ENCODE measurements at places on chromosomes 1 and 21. TPM values are rescaled to one million over a fixed set of nuclear protein-coding genes. Genes with fewer than 3 reads are reported as not detected.

The MX2 gene
- polyA plus RNA-seq: 0.90 TPM

The ACTL8 gene
- polyA plus RNA-seq: not detected

The MAEL gene
- polyA plus RNA-seq: 0.45 TPM

The LENEP gene
- not detected for polyA plus RNA-seq

The ZNF683 gene
- polyA plus RNA-seq: not detected

The GBP7 gene
- 0.06 TPM for polyA plus RNA-seq

The GREM2 gene
- polyA plus RNA-seq: 5.6 TPM

The ADAMTSL4 gene
- polyA plus RNA-seq: 19.7 TPM

The SEC16B gene
- 9.1 TPM for polyA plus RNA-seq

The CYP4A22 gene
- polyA plus RNA-seq: 7.3 TPM

The AMIGO1 gene
- polyA plus RNA-seq: 2.6 TPM

GRCh38 chr1:42849944-42850343 is 3.5 kb downstream of the ZNF691 start:
- no peak for DNase-seq

GRCh38 chr1:20237646-20238045 is 51.3 kb upstream of the PLA2G2C start:
- no peak for DNase-seq

DNA sequence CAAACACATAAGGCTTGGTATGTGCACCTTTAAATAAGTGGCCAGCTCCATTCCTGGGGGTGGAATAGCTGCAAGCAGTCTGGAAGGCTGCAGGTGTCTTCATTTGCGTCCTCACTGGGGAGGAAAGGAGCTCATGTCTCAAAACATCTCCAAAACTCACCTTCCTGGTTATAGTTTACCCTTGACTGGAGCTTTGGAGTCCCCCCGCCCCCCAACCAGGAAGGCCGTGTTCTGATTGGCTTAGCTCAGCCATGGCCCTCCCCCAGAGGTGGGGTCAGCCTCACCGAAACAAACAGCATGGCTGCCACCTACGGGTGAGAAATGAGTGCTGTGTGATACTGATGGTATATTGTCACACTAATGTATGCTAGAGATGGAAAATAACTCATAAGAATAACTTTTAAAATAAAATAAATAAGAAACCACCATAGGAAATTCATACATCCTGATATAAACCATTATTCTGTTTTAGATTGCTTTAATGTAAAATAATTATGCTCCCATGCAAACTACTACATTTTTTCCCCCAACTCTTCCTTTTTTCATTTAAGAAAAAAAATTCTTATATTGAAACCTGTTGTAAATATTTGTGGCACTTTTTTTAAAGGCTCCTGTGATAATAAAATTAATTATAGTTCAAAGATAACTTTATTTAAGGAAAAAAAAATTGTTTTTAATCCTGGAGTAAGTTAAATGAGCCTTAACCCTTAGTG is 90.8 kb downstream of the ZP4 start:
- peak; percentile 72 for DNase-seq

GRCh38 chr1:72283307-72284083 is 1.2 kb upstream of the NEGR1 start:
- DNase-seq: peak; percentile 67

- no peak for DNase-seq
Measured at GRCh38 chr1:58748666-58749065, 35.2 kb downstream of the JUN start.

GRCh38 chr21:25314247-25314646 is 293.0 kb downstream of the MRPL39 start:
- no peak for DNase-seq

DNA sequence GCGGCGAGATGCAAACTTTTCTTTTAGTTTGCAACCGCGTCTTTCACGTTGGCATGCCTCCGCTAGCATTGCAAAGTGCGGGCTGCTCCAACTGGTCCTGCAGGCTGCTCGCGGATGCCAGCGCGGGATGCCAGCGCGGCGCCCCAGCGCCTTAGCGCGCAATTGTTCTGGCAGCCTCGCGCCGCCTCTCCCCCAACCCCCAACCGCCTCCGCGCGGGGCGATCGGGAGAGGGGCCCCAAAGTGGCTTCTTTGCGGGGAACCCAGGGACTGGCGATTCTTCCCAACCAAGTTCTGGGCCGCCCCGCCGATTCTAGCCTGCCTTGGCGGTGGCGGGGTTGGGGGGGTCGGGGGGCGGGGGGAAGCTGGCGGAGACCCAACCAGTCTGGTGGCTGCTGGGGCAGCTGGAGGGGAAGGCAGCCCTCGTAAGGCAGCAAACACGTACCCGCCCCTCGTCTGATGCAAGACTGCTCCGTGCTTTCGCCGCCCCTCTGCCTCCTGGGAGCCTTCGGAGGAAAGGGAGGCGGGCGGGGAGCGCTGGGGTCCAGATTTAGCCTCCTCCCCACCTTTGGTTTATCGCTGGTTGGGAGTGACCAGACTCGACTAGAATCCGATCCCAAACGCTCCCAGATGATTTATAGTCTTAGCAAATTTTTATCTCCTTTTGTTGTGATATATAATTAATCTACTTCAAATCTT is 756 bp downstream of the PHGDH start:
- peak; percentile 92 for DNase-seq

DNA sequence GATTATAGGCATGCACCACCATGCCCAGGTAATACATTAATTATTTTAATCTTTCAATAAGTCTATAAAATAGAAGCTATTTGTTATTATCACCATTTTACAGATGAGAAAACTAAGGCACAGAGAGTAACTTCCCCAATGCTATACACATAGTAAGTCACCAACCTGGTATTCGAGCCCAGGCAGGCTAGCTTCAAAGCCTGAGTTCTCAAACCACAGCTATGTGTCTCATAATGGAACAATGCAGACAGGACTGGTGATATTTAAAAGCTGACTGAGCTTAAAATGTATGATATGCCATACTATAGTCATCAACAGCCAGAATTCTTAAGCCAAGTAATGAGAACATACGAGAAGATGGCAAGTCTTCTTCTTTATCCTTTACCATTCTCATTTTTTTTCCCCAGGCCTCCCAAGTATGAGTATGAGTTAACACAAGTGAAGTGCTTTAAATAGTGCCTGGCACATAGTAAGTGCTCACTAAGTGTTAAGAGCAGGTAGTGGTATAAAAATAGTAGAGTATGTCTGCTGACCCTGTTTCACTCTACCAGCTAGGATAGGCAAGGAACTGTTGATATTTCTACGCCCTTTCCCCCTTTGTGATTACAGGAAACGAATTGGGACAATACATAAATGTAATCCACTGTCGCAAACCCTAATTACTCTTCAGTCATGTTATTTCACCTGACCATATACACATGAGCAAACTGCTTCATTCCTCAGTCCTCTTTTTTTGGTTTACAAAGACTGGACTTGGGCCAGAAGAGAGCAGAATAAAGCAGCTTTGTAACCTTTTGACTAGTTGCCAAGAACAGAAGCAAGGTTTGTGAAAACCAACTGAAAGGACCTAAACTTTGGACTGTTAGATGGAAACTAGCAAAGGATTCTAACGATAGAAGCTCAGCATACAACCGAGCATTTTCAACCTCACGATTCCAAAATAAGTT is 9.5 kb downstream of the EYA3 start:
- peak; percentile 18 for DNase-seq

GRCh38 chr21:15992171-15992570 is 262.4 kb downstream of the USP25 start:
- no peak for DNase-seq

- peak; percentile 28 for DNase-seq
Measured at GRCh38 chr21:15210235-15210678, 145.5 kb upstream of the NRIP1 start.

DNA sequence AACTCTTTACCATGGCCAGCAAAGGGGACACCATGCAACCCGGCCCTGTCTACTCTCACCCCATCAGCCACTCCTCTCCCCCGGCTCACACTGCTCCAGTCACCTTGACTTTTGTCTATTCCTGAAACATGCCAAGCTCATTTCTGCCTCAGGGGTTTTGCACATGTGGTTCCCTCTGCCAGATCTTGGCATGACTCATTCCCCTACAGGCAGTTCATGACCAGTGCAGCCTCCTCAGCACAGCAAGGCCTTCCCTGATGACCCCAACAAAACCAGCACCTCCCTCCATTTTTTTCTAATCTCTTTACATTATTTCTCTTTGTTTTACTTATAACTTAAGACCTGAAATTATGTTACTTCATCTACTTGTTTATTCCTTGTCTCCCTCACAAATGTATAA is 58.6 kb upstream of the GJB5 start:
- no peak for DNase-seq

DNA sequence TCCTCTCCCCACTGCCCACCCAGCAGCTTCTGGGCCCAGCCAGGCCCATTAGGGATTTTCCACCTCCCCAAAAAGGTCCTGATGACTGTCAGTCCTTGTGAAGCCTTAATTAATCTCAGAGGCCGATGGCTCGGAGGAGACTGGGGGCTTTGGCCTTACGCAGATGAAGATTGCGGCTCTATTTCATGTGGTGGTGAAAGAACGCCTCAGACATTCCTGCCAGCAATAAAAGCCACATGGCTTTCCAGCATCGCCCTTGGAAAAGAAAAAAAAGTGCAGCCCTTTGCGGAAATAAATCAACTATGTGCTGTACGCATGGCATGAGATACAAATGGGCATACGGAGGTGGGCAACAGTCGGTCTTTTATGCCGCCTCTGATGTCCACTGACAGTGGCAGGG is 6.6 kb upstream of the RUNX3 start:
- peak; percentile 43 for DNase-seq

DNA sequence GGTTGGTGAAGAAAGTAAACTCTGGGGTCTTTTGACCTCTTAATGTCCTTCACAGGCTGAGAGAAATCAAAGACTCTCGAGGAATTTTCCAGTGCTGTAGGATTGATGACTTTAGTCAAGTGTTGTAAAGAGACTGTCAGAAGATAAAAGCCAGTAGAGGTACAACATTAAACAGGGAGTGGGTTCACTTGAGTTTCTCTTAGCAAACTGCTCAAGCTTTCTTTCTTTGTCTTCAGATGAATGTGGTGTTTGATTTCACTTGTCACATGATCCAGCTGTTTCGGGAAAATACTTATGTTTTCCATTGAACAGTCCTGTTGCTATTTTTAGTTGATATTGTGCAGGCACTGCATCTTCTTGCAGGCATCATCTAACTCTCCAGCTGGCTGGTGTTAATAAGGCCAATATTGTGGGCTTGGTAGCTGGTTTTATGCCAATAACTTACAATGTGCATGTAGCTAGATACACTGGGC is 45.6 kb downstream of the XCL2 start:
- peak; percentile 60 for DNase-seq

GRCh38 chr1:32276032-32276782 is 15.7 kb upstream of the HDAC1 start:
- no peak for DNase-seq

- no peak for DNase-seq
Measured at GRCh38 chr1:193241132-193241827, 54.9 kb upstream of the B3GALT2 start.

GRCh38 chr1:156809711-156810366 is 6.8 kb downstream of the SH2D2A start:
- DNase-seq: no peak

- DNase-seq: no peak
Measured at GRCh38 chr1:114468047-114468446, 43.0 kb downstream of the TRIM33 start.

DNA sequence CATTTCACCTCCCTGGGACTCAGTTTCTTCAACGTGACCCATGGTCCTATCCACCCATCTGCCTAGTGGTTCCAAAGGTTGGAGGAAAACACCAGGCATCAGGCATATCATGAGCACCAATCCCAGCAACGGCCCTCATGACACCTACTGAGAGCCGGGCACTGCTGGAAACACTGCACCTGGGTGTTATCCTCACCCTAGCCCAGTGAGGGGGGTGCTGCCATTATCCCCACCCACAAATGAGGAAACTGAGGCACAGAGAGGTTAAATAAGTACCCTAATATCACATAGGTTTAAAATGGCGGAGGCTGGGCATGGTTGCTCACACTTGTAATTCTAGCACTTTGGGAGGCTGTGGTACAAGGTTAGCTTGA is 206.9 kb downstream of the MATN1 start:
- no peak for DNase-seq

- DNase-seq: no peak
Measured at GRCh38 chr1:8145545-8146202, 119.6 kb upstream of the ERRFI1 start.
